ENCODE measurements at places on chromosomes 13 and 19. TPM values are rescaled to one million over a fixed set of nuclear protein-coding genes. Genes with fewer than 3 reads are reported as not detected.

The EFNA2 gene
- total RNA-seq = 2.6 TPM

The ZNF835 gene
- total RNA-seq = 0.18 TPM

The CHST8 gene
- 0.58 TPM for total RNA-seq

GRCh38 chr13:109792416-109793059 is 6.2 kb upstream of the IRS2 start:
- no peak for DNase-seq

- DNase-seq = no peak
Measured at GRCh38 chr19:5326986-5327623, 13.5 kb downstream of the PTPRS start.

GRCh38 chr13:41111454-41111853 is 21.1 kb downstream of the KBTBD6 start:
- no peak for DNase-seq

GRCh38 chr19:51327066-51328001 is 14.6 kb downstream of the VSIG10L start:
- no peak for DNase-seq

GRCh38 chr19:8430650-8431049 is 14.1 kb upstream of the HNRNPM start:
- no peak for DNase-seq

GRCh38 chr13:96996107-96996506 is 1.8 kb upstream of the OXGR1 start:
- DNase-seq = no peak

DNA sequence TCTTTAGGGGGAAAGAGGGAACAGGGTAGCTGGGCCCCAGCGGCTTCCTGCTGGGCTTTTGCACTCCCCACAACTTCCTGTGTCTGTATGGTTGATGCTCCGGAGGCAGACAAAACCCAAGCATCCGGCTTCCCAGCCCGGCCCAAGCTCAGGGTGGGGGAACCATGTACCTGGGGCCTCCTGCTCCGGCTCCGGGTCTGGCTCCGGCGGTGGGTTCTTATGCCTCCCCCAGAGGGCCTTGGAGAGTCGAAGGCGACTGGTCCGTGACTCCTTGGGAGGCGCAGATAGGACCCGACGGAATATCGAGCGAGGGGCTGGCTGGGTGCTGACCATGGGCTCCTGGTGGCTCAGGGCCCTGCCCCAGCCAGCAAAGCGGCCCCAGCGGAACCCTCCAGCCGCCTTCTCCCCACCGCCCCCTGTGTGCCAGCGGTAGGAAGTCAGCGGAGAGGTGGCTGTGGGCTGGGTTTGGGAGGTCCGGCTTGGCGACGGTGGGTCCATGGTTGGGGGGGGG is 428 bp downstream of the RASAL3 start:
- no peak for DNase-seq

The OR4F17 gene
- total RNA-seq = not detected

The KLK8 gene
- not detected for total RNA-seq

The KLK1 gene
- total RNA-seq = not detected

GRCh38 chr19:35044317-35045117 is 3.0 kb downstream of the HPN start:
- DNase-seq = no peak

The OVOL3 gene
- not detected for total RNA-seq

DNA sequence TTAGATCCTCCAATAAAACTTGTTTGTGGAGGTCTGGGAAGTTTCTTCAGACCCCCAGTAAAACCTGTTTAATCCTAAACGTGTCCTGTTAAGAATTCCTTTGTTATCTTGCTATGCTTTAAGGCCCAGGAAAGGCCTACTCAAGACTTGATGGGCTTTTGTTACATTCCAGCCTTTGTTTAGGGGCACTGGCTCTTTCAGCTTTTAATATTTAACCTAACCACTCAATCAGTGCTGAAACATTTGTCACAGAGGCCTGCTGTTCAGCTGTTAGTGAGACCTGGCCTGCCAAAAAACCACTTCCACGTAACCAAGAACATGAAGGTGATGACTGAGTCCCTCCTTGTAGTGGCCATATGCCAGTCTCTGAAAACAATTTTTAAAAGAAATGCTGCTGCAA is 41.7 kb downstream of the PCDH17 start:
- DNase-seq = no peak

The EXOC3L2 gene
- 9.3 TPM for total RNA-seq

The ZNF552 gene
- 2.7 TPM for total RNA-seq

DNA sequence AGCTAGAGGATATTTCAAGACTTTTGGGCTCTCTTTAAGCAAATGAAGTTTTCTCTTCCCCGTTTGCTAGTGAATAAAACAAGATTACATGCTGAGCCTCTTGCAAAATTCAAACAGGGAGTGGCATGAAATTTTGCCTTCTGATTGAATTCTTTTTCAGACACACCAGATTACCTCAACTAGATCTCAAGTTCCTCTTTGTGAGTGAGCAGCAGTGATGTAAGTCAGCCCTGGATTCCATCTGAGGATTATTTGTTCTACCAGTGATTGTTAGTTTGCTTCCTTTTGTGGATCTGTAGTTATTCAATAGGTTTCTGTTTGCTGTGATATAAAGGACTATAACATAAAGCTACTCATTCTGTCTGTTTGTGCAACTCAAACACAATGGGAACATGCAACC is 407.7 kb downstream of the LMO7 start:
- DNase-seq = no peak

- DNase-seq = no peak
Measured at GRCh38 chr13:99861771-99862170, 109.8 kb downstream of the ZIC5 start.

- no peak for DNase-seq
Measured at GRCh38 chr19:40365613-40366401, 17.3 kb downstream of the PLD3 start.

GRCh38 chr13:48562296-48563066 is 29.6 kb upstream of the RCBTB2 start:
- DNase-seq = no peak

GRCh38 chr19:19561946-19562664 is 24.0 kb downstream of the CILP2 start:
- DNase-seq = no peak

GRCh38 chr13:29849071-29849631 is 1.3 kb downstream of the UBL3 start:
- DNase-seq = no peak

- DNase-seq = no peak
Measured at GRCh38 chr13:99555149-99555548, 53.9 kb downstream of the TM9SF2 start.

GRCh38 chr13:40384976-40385857 is 281.2 kb downstream of the FOXO1 start:
- no peak for DNase-seq

The TEAD2 gene
- 58.0 TPM for total RNA-seq

- no peak for DNase-seq
Measured at GRCh38 chr13:97535614-97536013, 101.6 kb downstream of the RAP2A start.

DNA sequence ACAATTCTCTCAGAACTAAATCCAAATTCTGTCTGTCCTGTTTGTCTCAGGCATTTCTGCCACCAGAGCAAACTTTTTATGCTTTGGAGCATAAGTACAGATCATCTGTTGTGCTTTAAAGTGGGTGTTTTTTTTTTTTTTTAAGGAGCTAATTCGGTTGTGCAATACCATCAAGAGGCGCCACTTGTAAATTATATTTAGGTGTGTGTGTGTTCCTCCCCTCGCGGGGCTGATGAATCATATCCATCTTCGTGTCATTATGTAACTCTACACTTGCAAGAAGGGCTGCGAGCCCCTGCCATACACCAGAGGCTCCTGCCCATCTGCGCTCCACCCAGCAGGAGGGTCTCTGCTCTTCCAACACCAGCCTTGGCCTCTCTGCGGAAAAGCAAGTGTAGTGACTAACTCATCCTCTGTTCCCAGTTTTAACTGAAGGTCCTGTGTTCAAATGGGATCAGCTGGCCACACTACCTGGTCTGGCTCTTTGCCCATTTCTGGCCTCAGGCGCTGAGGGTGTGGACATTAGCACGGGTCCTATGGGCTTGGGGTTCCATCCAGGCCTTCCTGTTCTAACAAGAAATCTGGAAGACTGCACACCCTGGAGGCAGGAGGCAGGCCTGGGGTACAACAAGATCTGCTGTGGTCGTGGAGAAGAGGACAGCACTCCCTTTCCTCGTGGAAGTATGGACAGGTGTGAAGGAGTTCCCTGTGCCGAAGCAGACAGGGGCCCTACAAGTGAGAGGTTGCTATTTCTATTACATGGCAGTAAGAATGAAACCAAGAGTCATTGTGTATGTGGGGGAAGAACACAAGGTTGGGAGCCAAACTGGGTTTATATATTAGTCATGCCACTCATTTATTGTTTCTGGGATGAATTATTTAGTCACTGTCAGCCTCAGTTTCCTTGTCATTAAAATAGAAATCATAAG is 96.1 kb upstream of the MBNL2 start:
- DNase-seq = no peak

The ADPRHL1 gene
- total RNA-seq = 1.3 TPM

The FUT1 gene
- total RNA-seq = 6.4 TPM

- DNase-seq = no peak
Measured at GRCh38 chr13:26067601-26068000, 15.8 kb upstream of the SHISA2 start.

DNA sequence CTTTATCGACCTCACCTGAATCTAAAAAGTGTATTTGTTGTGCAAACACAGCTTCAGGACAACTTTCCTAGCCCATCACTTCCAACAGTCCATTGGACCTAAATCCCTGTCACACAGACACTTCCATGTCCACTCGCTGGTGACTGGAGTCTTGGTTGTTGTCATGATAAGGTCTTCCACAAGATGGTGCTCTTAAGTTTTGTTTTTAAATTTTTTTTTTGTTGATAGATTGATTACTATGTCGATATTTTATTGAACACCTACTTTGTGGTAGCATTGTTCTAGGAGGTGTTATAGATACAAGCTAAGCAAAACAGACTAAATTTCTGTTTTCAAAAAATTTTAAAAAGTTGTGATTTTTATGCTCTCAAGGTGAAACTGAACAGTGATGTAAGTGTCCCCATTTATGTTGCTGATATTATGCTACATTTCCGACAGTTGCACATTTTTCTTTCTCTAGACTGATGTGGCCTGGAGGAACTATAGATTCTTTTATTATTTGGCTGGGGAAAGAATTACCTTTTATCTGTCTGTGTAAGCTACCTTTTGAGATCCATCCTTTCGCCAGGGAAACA is 8.1 kb upstream of the ERICH6B start:
- DNase-seq = peak; percentile 12

- DNase-seq = no peak
Measured at GRCh38 chr19:48487948-48488347, 18.8 kb downstream of the CYTH2 start.

The PCP2 gene
- total RNA-seq = not detected

GRCh38 chr13:102757006-102757405 is 16.6 kb downstream of the TEX30 start:
- DNase-seq = no peak

The FBXW9 gene
- total RNA-seq = 12.1 TPM

DNA sequence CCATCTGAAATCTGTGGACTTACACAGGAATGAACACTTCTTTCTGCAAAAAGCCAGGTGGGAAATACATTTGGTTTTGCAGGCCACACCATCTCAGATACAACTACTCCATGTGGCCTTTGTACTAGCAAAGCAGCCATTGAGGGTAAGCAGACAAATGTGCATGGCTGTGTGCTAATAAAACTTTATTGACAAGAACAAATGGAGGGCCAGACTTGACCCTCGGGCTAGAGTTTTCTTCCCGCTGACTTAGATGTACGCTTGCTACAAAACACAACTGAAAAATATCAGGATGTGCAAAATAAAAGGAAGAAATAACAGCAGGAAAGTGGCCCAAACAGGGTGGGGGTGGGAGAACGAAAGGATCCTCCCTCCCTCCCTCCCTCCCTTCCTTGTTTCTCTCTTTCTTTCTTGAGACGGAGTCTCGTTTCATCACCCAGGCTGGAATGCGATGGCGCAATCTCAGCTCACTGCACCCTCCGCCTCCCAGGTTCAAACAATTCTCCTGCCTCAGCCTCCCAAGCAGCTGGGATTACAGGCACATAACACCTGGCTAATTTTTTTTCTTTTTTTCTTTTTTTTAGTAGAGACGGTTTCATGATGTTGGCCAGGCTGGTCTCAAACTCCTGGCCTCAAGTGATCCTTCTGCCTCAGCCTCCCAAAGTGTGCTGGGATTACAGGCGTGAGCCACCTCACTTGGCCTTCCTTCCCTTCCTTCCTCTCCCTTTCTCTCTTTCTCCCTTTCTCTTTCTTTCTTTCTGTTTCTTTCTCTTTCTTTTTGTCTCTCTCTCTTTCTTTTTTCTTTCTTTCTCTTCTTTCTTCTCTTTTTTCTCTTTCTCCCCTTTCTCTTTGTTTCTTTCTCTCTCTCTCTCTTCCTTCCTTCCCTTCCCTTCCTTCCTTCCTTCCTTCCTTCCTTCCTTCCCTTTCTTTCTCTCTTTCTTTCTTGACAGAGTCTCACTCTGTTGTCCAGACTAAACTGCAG is 29.3 kb downstream of the CCL25 start:
- DNase-seq = no peak

The SSC5D gene
- 2.4 TPM for total RNA-seq

GRCh38 chr19:46524308-46524707 is 28.6 kb upstream of the PNMA8B start:
- DNase-seq = no peak

GRCh38 chr13:26482451-26483197 is 74.9 kb upstream of the WASF3 start:
- peak; percentile 68 for DNase-seq

DNA sequence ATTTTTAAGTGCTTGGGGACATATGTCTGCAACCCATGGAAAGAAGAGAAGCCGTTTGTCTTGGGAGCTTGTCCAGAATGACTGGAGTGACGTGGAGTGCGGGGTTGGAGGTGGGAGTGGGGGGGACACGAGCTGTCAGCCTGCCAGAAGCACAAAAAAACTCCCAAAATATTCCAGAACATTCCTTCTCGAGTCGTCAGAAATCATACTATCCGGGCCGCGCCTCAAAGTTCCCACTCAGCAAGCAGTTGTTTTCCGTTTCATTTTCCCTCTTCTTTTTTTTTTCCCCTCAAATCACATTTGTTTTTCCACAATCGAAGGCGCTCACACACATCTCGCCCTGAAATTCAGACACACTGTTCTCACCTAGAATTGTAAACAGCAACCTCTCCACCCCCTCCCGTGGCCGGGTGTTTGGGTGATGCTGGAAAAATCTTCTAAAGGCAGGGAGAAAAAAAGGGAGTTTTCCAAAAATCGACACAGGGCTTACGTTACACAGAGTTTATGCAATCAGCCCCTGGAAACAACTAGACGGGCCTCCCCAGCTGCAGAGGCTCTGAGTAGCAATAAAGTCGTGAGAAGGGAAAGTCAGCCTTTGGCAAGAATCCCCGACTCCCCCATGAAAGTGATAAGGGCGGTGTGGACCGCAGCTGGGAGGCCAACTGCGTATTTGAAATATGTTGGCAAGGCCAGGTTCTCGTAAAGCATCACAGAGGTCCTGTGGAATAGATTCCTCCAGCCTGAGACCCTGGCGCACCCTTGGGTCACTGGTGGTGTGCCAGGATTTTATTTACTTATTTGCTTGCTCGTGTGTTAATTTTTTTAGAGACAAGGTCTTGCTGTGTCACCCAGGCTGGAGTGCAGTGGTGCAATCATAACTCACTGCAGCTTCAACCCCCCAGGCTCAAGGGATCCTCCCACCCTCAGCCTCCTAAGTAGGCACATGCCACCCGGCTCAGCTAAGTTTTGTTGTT is 31.2 kb upstream of the KLF2 start:
- no peak for DNase-seq

The TYROBP gene
- not detected for total RNA-seq
